ENCODE measurements at places on chromosomes 11 and 22.

DNA sequence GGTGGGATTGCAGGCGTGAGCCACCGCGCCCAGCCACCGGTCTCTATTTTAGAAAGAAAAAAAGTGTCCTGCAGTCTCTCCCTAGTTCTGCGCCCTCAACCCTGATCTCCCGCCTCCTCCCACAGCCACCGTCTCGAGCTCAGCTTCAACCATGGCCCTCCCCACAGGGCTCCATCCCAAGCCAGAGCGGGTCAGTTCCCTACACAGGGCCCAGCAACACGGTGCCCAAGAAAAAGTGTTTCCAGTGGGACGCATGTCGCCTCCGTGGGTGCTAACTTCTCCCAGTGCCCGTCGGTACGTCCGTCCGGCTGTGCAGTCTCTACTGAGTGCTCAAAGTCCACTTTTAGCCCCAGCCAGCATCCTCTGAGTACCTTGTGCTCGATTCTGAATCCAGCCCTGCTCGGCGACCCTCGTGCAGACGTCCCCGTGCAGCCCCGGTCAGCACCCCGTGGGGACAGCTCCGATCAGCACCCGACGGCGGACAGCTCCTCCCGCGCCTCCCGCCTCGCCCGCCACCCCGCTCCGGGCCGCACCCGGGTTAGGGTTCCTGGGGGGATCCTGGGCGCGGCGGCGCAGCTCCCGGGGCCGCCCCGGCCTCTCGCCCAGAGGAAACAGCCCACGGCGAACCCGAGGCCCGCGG, 657 bp upstream of the MAPK8IP2 start:
- peak; percentile 48 for DNase-seq

DNA sequence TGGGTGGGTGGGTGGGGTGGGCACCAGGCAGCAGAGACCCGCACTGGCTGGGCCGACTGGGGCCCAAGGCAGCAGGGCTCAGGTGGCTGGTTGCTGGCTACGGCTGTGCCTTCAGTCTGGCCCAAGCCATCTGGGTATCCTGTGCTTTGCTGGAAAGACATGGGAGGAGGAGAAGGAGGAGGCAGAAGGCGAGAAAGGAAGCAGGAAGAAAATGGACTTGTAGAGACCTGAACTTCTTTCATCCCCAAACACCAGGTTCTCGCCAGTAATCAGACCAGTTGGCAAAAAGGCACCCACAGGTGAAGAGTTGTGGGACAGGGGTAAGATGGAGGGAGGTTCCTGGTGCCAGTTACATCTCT, 78.8 kb downstream of the IGLL1 start:
- DNase-seq: no peak

DNA sequence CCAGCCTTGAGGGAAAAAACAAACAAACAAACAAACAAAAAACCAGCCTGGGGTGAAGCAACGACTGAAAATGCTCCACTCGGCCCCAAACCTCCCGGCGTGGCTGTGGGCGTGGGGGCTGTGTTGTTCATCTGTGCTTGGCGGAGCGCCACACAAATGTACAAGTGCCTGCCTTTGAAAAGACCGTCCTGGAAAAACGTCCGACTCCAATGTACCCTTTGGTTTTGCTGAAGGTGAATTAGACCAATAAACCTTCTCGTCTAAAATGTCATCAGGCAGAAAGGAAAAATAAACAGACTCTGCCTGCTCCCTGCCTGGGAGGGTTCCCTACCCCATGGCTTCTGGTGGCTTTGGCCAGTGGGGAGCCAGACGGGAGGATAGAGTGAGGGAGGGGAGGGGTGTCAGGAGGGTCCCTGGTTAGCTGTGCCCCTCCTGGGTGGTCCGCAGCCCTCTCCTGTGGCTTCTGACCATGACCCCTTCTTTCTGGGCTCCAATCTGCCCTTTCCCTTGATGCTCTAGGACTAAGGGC, 93.9 kb downstream of the TRMU start:
- no peak for DNase-seq

DNA sequence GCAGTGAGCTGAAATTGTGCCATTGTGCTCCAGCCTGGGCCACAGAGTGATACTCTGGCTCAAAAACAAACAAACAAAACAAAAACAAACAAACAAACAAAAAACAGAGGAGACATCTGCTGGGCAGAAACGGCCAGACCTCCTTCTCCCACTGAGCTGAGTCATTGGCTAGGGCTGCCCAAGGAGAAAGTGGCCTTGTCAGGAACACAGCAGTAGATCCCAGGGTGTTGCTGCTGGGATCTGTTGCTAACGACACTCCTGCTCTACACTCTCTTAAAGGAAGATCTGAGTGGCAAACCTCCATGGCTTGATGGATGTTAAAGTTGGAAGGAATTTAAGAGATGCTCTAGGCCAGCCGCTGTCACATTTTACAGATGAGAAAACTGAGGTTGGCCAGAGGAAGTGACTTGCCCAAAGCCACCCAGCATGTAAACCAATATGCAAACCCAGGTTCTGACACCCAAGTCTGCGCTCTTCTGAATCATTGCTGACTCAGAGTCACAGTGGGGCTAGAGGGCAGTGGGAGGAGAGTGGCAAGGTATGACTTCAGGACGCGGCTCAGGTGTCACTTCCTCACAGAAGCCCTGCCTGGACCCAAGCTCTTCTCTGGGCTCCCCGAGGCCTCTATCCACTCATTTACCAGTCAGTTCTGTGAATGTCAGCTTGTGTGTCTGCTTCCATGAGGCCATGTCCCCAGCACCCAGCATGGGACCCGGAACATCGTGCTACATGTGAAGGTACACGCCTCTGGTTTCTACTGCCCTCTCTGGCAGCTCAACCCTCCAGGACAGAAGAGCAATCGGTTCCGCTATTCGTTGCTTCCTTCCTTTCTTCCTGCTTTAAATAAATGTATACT, 11.3 kb upstream of the GDPD5 start:
- no peak for DNase-seq

DNA sequence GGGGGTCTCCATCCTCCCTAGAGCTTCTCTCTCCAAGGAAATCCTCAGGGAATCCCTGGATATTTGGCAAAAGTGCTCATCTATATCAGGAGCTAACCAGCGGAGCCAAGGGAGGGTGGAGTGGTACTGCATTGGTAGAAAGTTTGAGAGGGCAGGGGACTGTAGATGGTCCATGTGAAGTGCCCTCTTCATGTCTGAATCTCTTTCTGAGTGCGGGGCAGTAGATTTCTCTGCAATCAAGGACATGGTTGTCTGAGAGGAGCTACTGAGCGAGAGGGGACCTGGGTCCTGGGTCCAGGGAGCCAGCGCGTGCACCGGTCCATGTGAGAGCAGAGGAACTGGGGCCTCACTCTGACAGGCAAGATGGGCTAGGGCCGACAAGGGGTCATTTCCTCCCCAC, 701 bp downstream of the DIXDC1 start:
- no peak for DNase-seq

- peak; percentile 38 for DNase-seq
These were observed 1.2 kb upstream of the TMEM45B start for GRCh38 chr11:129814244-129815014.

GRCh38 chr22:36998620-36999351, 20.5 kb downstream of the TST start:
- no peak for DNase-seq

All from effector CD8-positive, alpha-beta T cell (primary cell).